GDM1 (cell line): ENCODE measurements at places on chromosomes 6 and 20.

DNA sequence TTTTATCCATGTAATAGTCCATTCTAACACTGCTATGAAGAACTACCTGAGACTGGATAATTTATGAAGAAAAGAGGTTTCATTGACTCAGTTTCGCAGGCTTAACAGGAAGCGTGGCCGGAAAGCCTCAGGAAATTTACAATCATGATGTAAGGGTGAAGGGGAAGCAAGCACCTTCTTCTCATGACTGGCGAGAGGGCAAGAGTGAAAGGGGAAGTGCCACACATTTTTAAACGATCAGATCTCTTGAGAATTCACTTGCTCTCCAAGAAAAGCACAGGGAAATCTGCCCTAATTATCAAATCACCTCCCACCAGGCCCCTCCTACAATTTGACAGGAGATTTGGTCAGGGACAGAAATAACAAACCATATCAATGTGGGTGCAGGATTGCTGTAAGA is 859.7 kb downstream of the EPHA7 start:
- no peak for DNase-seq

GRCh38 chr6:22614547-22614946 is 45.2 kb downstream of the HDGFL1 start:
- no peak for DNase-seq

DNA sequence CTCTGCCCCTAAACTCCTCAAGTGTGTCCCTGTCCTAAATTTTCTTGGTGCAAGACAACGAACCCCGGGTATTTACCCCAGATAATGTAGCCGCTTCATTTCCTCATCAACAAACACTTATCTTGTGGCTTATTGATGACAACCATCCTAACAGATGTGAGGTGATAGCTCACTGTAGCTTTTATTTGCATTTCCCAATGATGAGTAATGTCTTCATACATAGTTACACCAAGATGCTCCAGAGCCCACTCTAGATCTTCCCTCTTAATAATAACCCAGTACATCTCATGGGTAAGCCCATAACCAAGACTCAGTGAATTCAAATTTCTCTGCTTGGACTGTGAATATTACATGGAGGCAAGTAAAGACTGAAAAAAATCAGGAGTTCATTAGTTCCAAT is 48.2 kb upstream of the BEND6 start:
- DNase-seq = no peak

DNA sequence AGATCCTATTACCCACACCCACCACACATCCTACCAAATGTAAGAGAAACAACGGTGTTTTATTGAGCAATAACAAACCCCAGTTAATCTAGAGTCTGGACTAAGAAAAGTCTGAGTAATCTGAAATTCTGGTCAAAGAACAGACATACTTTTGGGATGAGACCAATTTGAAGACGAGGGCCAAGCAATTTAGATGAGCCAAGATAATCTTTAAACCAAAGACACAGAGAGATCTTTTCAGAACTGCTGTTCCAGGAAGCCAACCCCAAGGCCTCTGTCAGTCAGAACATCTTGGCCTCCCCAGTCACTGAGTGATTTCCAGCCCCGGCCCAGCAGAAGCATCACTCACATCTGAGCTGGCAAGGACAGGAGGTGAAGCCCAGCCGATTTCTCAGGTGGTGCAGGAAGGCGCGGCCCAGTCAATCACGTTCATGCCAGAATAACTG is 118.5 kb upstream of the SYNDIG1 start:
- DNase-seq = no peak

DNA sequence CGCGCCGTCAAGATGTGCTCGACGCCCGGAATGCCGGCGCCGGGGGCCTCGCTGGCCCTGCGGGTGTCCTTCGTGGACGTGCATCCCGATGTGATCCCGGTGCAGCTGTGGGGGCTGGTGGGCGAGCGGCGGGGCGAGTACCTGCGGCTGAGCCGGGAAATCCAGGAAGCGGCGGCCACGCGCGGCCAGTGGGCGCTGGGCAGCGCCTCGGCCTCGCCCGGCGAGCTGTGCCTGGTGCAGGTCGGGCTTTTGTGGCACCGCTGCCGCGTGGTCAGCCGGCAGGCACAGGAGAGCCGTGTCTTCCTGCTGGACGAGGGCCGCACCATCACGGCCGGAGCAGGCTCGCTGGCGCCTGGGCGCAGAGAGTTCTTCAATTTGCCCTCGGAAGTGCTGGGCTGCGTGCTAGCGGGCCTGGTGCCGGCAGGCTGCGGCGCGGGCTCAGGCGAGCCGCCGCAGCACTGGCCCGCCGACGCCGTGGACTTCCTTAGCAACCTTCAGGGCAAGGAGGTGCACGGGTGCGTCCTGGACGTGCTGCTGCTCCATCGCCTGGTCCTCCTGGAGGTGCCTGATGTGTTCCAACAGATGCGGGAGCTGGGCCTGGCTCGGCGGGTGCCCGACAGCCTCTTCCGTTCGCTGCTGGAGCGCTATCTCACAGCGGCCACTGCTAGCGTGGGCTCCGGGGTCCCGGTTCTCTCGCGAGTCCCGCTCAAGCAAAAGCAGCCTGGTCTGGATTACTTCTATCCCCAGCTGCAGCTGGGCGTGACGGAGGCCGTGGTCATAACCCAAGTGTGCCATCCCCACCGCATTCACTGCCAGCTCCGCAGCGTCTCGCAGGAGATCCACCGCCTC is 656 bp downstream of the TDRD6 start:
- no peak for DNase-seq

DNA sequence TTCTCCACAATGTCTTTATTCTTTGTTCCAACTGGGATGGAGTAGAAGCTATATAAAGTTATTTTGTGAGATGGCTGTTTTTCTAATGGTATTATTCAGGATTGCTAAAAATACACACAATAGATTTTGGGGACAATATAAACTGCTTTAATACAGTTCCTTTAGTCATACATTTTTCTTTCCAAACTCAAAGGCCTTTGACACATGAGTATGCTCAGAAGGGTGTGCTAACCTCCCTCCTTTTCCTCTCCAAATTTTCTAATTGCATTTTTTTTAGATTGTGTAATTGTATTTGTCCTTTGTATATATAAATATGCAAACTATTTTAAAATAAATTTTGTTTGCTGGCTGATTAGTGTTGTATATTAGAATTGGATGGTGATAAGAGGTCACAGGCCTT is 119.6 kb upstream of the FOXO3 start:
- no peak for DNase-seq

DNA sequence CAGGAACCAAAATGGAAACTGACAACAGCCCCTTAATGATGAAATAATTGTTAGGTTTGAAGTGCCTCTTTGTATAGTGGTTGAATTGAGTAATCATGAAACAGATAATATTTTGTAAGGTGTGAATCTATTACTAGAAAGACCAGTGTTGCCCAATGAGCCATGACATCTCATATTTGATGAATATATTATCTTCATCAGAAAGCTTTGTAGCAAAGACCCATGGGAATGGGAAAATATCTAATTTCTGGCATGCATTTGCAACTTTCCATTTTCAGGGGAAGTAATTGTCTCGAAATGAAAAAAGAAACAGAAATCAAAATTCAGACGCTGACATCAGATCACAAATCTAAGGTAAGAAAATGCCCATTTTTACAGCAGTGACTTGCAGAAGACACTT is 57.3 kb upstream of the LAMP5 start:
- DNase-seq = no peak

DNA sequence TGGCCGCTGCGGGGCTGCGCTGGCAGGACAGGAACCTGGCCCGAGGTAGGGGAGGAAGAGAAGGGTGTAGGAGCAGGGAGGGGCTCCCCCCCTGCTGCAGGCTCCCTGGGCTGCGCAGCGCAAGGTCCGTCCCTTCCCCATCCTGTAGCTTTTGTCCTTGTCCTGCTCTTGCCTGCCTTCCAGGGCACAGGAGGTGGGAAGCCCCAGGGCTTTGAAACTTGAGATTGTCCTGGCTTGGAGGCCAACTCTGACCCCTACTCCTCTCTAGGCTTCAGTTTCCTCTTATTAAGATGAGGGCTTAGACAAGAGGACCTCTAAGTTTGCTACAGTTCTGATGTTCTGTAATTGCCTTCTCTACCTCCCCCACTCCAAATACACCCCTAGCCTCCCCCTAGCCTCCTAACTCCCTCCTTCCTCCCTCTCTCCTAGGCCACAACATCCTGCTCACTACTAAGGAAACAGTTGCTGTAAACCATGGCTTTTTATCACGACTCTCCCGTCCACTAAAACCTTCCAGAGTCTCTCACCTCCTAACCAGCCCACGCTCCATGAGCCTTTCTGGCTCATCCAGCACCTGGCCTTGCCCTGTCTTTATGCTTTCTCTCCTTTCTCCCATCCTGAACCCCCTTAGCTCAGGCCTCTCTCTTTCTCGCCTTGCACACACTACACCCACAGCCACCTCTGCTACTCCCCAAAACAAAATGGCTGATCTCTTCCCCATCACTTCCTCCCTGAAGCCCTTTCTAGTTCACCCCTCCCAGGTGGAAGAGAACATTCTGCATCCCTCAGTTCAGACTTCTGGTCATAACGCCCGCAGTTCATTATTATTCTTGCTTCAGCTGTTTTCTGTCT is 10.2 kb downstream of the UNC5CL start:
- DNase-seq = peak; percentile 40

- peak; percentile 47 for DNase-seq
Observed at GRCh38 chr20:4519534-4519933, 202.2 kb upstream of the PRND start.

DNA sequence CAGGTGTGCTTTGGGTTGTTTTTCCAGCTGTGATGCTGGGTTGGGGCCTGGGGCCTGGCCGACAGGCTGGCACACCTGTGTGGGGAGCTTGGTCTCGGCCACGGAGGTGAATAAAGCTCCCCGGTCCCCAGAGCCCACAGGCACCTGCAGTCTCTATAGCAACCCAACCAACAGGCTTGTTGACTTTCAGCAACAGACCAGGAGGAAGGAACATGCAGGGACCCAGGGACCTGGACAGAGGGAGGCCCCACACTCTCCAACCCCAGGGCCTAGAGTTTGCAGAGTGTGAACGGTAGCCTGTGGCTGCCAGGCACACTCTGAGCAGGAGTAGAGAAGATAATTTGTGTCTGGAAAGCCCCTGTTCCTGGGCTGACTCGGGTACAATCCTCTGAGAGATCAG is 14.6 kb upstream of the SYNJ2 start:
- DNase-seq = no peak

GRCh38 chr6:158284876-158285655 is 27.2 kb upstream of the TULP4 start:
- no peak for DNase-seq

DNA sequence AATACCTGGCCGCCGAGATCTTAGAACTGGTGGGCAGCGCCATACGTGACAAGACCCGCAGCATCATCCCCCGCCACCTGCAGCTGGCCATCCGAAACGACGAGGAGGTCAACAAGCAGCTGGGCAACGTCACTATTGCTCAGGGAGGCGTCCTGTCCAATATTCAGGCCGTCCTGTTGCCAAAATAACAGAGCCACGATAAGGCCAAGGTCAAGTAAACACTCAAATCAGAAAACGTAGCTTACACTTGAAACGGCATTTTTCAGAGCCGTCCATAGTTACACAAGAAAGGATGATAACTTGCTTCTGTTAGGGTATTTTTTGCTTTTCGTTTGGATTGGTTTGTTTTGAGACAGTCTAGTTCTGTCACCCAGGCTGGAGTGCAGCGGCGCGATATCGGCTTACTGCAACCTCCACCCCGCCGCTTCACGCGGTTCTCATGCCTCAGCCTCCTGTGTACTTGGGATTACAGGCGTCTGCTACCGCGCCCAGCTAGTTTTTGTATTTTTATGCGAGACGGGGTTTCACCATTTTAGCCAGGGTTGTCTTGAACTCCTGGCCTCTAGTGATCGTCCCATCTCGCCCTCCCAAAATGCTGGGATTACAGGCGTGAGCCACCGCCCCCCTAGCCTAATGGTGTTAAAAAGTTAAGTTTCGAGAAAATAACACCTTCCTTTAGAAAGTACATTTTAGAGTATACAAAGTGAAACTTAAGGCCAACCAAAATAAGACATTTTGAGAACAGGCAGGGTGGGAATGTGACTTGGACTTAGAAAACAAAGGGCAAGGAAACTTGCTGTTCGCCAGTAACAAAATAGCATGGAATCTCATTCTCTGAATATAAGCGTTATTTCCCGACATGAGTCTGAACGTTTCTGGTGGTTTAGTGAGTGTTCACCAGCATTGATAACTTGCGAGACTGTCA is 42.8 kb upstream of the HFE start:
- DNase-seq = no peak

GRCh38 chr6:75830959-75831885 is 82.2 kb downstream of the MYO6 start:
- no peak for DNase-seq

- DNase-seq = no peak
Observed at GRCh38 chr6:12113190-12113577, 101.1 kb downstream of the HIVEP1 start.

GRCh38 chr6:14211562-14211942 is 94.0 kb downstream of the CD83 start:
- no peak for DNase-seq

DNA sequence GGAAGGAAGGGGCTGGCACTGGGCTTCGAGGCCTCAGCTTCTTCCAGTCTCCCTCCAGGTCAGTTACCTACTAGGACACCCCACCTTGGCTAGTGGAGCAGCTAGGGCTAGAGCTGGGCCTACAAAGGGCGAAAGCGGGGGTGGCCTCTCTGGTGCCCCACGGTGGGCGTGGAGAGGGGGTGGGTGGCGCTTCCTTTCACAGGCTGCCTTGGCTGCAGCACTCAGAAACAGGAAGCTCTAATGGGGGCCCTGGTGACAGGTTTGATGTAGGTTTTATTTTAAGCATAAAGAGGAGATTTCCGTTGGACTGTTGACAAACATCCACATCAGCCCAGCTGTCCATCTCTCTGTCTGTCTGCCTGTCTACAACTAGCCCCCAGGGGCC is 13.4 kb downstream of the FAM110A start:
- peak; percentile 69 for DNase-seq

DNA sequence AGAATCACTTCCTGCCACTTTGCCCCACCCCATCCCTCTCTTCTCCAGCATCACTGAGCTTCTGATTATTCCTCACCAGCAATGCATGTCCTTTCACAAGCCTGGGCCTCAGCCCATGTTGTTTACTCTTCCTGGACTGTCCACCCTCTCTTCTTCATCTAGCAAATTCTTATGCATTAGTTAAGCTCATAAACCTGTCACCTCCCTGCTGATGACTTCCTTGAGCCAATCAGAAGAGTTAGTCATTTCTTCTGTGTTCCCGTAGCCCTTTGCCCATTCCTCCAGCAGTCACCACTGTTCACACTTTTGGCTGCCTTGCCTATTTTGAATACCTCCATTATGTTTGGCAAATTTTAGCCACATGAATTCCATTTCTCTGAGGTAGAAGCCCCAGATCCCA is 4.1 kb upstream of the CRYBG1 start:
- DNase-seq = no peak

DNA sequence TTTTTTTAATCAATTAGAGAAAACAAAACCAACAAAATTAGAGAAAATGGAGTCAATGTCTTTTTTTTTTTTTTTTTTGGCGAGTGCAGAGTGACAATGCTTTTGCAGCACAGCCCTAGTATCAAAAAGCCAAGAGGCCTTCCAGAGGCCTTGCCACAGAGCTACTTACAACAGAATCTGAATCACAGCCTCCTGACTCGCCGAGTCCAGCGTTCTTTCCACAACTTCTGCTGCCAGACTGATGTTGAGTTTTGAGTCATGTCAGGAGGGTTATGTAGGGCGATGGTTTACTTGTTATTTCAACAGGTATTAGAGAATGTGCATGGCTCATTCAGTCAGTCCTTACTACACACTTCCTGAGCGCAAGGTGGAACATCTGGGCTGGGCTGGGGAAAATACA is 88.6 kb downstream of the FNDC1 start:
- no peak for DNase-seq
